ENCODE measurements at places on chromosomes 11 and 22.

- no peak for DNase-seq
These were observed 11.1 kb upstream of the OR8B3 start for GRCh38 chr11:124409906-124410305.

DNA sequence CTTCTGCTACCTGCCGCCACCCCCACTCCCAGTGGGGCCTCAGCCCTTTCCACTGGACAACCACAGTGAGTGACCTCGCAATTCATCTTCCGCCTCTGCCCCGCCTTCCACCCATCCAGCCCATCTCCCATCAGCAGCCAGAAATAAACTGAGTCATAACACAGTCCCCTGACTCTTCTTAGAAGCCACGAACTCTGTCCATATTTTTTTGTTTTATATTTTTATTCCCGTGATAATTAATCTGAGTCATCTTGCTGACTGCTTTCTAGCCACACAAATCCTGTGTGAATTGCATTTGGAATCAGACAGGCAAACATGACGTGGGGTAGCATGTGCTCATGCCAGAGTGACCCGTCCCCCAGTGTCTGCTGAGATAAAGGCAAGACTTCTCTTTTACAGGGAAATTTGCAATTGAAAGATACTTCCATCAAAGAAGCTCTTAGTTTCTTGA, 7.0 kb downstream of the FADD start:
- no peak for DNase-seq

DNA sequence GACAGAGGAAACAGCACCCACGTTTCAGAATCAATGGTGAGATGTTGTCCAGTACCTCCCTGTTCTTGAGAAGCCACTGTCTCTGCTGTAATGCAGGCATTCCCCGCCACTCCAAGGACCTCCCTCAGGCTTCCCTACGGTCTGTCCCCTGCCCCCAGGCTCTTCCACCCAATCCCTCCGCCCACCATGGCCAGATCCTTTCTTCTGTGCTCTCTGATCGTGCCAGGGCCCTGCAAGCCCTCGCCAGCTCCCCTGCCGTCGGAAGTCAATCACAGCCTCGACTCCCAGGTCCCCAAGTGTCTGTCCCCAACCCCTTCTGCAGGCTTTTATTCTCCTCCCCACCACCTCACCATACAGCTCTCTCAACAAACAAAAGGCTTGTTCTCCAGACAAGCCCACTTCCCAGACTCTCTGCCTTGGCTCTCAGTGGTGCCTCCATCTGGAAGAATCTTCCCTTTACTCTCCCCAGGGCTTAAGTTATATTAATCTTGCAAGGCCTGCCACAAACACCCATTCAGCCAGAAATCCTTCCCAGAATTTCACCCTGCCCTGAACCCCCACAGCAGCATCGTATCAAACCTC, 13.7 kb downstream of the SCN4B start:
- no peak for DNase-seq

GRCh38 chr22:32676191-32676590, 125.3 kb upstream of the TIMP3 start:
- no peak for DNase-seq

All from HTR-8/SVneo (cell line).